CD4-positive, CD25-positive, alpha-beta regulatory T cell (primary cell): ENCODE measurements at places on chromosomes 2 and 18. TPM values are rescaled to one million over a fixed set of nuclear protein-coding genes. Genes with fewer than 3 reads are reported as not detected.
A peak's percentile ranks its signal among the peaks of the same experiment; 100 is the strongest.

Gene SERPINE2
- 1.5 TPM for total RNA-seq

- no peak for DNase-seq
Observed at GRCh38 chr18:63819786-63820185, 44.6 kb downstream of the SERPINB7 start.

DNA sequence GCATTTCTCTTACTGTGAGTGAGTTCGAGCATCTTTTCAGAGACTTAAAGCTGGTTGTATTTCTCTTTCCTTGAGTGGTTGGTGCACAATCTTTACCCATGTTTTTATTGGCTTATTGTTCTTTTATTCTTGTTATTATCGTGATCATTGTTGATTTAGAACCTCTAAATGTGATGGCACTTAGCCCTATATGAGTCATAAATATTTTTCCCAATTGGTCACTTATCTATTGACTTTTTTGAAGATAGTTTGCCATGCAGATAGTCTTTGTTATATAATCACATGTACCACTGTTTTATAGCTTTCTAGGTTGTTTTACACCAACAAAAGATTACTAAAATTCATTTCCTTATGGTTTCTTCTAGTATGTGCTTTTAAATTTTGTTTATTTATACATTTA is 141.6 kb upstream of the MSH6 start:
- DNase-seq = no peak

GRCh38 chr2:177021706-177022343 is 190.8 kb upstream of the HNRNPA3 start:
- no peak for DNase-seq

Gene NDC80
- total RNA-seq = 20.3 TPM

- DNase-seq = no peak
Observed at GRCh38 chr2:144596073-144596871, 76.4 kb upstream of the ZEB2 start.

Gene ERICH2
- total RNA-seq = not detected

Gene NEU2
- not detected for total RNA-seq

Gene FLACC1
- total RNA-seq = 7.0 TPM

Gene MC5R
- total RNA-seq = not detected

GRCh38 chr2:122315306-122315705 is 559.9 kb downstream of the TSN start:
- DNase-seq = no peak

Gene EN1
- total RNA-seq = not detected

- DNase-seq = no peak
Observed at GRCh38 chr2:239022437-239023260, 174.8 kb downstream of the TWIST2 start.

- no peak for DNase-seq
Observed at GRCh38 chr18:22466608-22467395, 49.1 kb upstream of the CTAGE1 start.

Gene SH3YL1
- total RNA-seq = 49.5 TPM

- DNase-seq = no peak
Observed at GRCh38 chr18:47191961-47192360, 15.8 kb upstream of the IER3IP1 start.

Gene SUCLG1
- total RNA-seq = 47.4 TPM

DNA sequence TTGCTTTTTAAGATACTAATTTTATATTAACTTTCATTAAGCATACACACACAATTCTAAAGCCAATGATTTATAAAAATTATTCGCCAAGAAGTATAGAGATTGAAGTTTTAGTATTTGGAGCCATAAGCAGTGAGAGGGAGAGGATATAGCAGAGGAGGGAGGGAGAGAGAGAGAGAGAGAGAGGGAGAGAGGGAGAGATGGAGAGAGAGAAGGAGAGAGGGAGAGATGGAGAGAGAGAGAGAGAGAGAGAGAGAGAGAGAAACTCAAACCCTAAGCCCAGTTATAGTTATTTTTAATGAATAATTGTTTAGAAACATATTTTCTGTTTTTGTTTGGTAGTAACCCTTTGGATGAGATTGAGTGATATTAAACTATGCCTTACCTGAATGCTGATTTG is 5.3 kb downstream of the TWIST2 start:
- no peak for DNase-seq

DNA sequence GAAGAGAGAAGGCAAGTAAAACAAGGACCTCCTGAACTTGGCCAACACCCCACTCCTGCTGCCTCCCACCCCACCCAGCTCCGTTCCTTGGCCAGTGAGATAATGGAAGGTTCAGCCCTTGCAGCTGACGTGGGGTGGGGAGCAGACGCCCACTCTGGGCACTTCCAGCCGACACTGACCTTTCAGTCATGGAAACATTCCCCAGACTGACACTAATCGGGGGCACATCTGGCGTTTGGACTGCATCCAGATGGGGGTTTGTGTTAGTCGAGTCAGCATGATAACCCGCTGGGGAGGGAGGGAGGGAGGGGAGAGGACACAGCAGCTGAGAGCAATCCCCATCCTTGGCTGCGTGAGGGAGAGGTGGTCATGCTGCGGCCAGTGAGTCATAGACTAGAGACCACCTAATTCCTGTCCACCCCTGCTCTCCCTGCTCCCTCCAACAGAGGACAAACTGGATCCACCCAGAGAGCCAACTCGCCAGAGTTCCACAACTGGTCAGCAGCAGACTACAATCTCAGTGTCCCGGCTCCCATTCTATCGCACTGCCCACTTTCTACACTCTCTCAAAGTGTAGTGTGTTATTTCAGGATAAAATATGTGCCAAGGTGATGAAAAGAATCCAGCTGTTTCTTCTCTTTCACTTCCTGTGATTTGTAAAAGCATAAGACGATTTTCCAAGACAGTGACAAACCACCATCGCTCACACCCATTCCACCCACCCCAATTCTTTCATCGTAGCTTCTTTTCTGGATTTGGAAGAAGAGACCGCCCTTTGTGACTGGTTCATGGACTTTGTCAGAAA is 115.4 kb upstream of the PKDCC start:
- DNase-seq = no peak

- DNase-seq = no peak
Observed at GRCh38 chr18:63342206-63342605, 22.6 kb upstream of the BCL2 start.

- DNase-seq = no peak
Observed at GRCh38 chr2:14480906-14481305, 151.6 kb upstream of the LRATD1 start.

GRCh38 chr2:56647997-56648396 is 464.2 kb downstream of the CCDC85A start:
- no peak for DNase-seq

DNA sequence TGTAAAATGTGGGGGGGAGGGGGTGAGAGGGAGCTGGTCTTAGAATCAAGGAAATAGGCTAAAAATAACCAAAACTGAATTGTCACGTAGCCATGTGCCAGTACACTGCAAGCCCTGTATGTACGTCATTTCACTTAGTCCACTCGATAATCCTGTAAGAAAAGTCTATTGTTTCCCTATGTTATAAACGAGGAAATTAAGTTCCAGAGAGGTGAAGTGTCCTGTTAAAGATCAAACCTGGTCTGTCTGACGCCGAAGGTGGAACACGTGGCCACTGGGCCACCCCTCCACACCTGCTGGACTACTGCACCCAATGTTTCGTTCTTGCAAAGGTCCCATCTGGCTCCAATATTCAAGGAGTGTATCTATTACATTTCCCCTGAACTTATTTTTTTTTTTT is 29.6 kb downstream of the TFCP2L1 start:
- DNase-seq = no peak

Gene SNORC
- 1.3 TPM for total RNA-seq

DNA sequence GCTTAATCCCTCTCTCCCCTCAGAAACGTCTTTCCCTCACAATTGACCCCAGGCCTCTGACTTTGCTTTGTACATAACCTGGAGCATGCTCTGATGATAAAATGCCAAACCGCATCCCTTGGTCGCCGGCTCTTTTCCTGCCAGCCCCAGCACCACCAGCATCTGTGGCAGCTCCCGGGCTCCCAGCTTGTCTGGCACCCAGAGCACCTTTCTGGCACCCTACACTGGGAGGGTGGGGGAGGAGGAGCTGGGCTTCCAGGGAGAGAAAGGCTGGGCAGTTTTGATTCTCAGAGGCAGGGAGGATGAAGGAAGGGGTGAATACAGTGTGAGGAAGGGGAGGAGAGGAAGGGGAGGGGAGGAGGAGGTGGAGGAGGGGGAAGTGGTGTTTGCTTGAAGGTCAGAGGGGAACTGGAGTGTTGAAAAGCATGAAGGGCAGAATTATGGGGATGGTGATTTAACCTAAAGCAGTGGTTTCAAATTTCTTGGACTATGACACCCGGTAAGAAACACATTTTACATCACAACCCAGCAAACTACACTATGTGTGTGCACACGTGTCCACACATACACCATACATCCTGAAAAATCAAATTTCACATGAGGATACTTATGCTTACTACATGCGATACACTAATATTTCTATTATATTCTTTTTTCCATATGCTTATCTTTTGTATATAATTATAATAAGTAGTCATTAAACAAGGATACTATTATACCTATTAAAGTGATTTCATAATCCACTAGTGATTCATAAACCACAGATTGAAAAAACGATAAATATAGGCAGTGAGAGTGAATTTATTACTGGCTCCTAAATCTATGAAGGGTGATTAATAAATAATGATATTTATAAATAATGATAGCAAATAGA is 30.0 kb upstream of the IGFBP2 start:
- DNase-seq = no peak

DNA sequence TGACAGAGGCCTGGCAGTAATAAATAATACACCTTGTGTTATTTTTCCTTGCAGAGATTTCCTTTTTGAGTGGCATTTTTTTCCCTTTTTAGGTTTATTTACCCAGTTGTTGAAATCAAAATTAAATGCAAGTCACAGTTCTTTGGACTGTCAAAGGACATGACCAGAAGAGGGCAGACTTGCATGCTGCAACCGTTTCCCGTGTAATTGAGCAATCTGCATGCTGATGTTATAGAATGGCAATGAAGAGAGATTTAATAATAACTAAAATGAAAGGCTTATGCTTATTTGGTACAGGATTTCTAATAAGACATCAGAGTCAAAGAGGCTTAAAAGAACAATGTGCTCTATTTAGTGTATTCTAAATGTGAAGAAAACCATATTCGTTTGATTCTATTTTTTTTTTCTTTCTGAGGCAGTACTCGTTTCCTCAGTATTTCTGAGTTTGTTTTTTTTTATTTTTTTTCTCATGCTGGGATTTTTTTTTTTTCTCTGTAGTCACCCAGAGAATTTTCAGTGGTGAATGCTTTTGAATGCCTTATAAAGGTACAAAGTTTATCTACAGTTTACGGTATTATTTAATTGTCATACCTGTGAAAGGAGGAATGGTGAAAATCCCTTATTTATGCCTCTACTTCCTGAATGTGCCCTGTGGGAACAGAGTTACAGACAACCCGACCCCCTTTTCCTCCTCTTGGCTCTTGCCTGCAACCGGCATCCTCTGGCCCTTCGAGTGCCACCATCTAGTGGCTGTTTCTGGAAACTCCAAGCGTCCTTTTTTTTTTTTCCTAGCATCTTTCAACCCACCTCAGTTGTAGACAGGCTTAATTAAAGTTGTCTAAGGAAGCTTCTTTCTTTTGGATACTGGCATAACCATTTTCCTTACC is 368.5 kb downstream of the LRRTM1 start:
- peak; percentile 22 for DNase-seq

DNA sequence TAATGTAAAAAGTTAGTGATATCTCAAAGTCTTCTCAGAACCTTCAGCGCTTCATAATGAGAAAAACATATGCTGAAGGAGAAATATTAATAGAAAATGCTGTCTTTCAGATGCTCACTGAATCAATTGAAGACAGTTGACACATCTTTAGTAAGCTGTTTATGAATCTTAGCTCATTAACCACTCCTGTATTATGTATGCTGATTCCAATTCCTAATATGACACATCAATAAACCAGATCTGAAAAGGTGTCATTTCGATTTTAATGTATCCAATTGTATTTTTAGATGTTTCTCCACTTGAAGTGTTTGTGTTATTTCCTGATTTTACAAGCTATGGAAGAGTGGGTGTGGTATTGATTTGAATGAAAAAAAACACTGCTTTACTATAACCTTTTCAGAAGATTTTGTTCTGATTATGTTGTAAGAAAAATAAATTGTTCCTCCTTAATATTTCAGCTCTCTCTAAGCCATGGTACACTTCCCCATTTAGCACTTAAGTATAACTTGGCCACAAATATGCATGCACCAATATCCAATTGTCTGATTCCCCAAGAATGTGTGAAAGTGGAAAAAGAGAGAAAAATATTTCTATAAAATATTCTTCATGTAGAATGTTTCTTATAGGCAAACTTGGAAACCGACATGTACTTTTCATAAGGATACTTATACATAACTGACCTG is 569.8 kb downstream of the ARHGAP15 start:
- DNase-seq = no peak

DNA sequence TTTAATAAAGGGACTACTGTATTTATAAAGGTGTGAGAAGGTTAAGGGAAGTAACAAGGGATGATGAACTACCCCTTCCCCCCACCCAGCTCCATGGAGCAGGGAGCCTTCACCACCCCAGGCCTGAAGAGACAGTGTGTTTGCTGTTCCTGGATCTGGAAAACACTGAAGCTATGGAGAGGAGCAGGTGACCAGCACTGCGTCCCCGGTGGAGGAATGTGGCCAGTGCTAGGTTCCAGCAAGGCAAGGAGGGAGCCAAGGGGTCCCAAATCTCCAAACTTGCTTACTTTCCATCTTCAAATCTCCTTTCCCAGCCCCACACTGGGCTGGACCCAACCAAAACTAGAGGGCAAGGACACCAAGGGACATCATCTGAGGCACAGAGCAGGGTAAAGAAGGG is 128.7 kb upstream of the CD302 start:
- DNase-seq = no peak

Gene DLX1
- not detected for total RNA-seq

DNA sequence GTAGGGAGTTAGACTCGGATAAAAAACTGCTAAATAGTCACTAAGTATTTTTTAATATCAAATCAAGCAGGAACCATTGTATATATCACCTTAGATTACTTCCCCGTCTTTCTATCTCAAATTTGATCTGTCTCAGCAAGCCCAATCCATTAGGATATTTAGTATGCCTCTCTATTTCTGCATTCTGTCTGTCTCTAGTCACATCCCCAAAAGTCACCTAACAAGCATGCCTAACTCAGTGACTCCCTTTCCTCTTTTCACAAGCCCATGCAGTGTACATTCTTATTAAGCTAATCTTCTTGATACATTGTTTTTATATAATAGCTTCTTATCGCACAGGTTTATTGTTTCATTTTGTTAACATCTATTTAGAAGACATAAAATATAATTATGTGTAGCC is 57.8 kb downstream of the PDE1A start:
- no peak for DNase-seq

DNA sequence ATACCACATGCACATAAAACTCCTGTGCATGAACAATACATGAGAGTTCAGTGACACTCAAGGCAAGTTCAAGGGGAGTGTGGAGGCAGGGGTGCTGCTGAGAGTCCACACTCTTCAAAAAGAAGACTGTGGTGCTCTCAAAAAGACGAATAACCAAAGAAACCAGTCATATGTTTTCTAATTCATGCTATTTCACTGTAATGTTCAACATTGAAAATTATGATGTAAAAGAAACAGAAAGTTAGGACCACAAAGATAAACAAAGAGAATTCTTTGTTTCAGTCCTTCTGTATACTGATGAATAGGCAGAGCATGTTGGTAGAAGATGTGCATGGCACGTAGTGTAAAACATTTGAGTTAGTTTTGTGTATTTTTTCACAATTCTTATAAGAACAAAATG is 864.2 kb upstream of the LRATD1 start:
- DNase-seq = no peak

Gene AOX1
- not detected for total RNA-seq

Gene IL36A
- not detected for total RNA-seq
